ENCODE measurements at places on chromosomes 12 and 14. TPM values are rescaled to one million over a fixed set of nuclear protein-coding genes. Genes with fewer than 3 reads are reported as not detected.

DNA sequence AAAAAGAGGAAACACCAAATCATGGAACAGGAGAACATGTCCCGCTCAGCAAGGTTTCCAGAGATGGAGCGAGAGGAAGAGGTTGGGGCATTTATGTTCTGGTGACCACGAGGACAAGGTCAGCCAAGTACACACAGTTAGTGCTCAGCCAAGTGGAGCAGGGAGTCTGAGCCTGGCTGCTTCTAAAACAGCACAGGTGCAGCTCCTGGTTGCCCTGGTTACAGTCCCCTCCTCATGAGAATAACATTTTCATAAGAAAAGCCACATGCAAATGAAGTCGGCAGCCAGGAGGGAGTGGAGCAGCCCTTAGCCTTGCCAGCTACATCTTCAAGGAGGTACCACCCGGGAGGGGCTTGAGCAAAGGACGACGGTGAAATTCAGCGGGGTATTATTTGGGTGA, 81.8 kb downstream of the NOS1 start:
- DNase-seq = no peak

DNA sequence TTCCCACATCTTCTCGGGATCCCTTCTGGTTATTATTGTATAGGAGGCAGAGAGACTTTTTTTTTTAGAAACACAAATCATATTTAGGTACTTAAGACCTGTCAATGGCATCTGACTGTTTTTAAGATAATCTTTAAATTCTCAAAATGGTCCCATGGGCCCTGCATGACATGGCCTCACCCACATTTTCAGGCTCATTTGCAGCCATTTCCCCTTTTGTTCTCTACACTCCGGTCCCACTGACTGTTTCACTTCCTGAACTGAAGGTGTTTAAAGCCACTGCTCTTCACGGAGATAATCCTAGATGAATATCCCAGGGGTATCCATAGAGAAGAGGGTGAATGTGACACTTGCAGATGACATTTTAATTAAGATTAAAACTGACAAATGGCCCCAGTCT, 12.3 kb upstream of the C12orf71 start:
- DNase-seq = no peak

NID2 gene
- polyA plus RNA-seq = 105 TPM

GRCh38 chr12:100229036-100229635, 28.5 kb downstream of the ACTR6 start:
- no peak for DNase-seq

GRCh38 chr14:33964599-33965317, 13.9 kb upstream of the EGLN3 start:
- no peak for DNase-seq

- no peak for DNase-seq
These were observed 6.7 kb upstream of the KRT75 start for GRCh38 chr12:52440821-52441319.

RNF212B gene
- polyA plus RNA-seq = not detected

- no peak for DNase-seq
These were observed 127.4 kb downstream of the CCER1 start for GRCh38 chr12:90827567-90827966.

DNA sequence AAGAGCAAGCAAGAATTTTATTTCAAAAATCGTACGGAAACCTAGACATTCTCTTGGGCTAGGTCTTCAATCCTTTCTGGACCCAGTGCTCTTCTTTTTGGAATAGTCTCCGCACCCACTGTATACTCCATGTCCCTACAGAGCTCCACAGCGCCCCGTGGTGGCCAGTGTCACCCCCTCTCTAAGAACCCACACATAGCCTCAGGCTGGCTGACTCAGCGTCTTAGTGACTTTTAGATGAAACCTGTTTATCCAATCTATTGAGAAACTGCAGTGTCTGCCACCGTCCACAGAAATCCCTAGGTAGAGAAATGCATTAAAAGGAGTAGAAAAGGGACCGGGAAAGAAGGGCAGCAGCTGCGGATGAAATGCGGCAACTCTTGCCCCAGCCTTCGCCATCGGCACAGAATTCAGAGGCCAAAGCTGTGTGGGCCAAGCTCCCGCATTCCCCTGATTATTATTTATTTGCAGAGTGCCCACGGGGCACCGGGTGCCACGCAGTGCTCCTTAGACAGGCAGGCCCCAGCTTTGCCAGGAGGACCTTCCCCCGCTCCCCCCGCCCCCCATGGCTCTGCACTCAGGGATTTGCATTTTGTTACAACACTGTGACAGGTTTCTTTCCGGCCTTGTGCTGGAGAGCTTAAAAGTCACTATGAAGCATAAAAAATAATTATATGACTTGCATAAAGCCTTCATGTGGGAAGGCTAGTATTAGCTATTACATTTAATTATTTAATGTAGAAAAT, 170.1 kb upstream of the FKBP4 start:
- no peak for DNase-seq

SMOC1 gene
- 5.8 TPM for polyA plus RNA-seq

BORCS5 gene
- 6.1 TPM for polyA plus RNA-seq

CCDC177 gene
- not detected for polyA plus RNA-seq

ATF1 gene
- 51.8 TPM for polyA plus RNA-seq

GRCh38 chr12:116620124-116620491, 60.9 kb downstream of the MAP1LC3B2 start:
- no peak for DNase-seq

- no peak for DNase-seq
These were observed 149.4 kb upstream of the HIF1A start for GRCh38 chr14:61545726-61546455.

CLEC4A gene
- polyA plus RNA-seq = 2.7 TPM

- DNase-seq = no peak
These were observed 19.8 kb downstream of the ACAD10 start for GRCh38 chr12:111705672-111706071.

DNA sequence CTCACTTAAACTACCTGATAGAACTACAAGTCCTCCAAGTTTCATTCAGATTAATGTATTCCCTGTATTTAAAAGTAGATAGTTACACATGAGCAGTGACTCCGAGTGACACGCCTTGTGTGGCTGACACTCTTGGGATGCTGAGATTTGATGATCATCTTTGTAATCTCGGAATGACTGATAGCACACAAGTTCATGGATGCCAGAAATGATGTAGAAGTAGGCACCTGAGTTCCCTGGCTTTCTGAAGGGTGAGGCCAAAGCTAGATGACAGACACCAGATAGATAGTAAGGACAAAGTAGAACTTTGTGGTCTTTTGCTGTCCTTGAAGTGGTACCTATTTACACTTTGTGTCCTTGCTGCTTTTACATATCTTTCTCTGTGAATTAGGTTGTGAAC, 491.2 kb downstream of the PCNX1 start:
- DNase-seq = no peak

- DNase-seq = no peak
These were observed 393.5 kb downstream of the PCNX1 start for GRCh38 chr14:71300566-71301330.

- no peak for DNase-seq
These were observed 16.7 kb downstream of the CHGA start for GRCh38 chr14:92939699-92940098.

GRCh38 chr14:91244501-91244901, at the start of gene GPR68:
Gene GPR68 (minus strand): TSS chr14:91244704. CDS start chr14:91235050, 9,654 bp downstream.
- DNase-seq = no peak

OAS1 gene
- 2.2 TPM for polyA plus RNA-seq

- DNase-seq = no peak
These were observed 34.2 kb downstream of the NCKAP5L start for GRCh38 chr12:49794021-49794420.

DNA sequence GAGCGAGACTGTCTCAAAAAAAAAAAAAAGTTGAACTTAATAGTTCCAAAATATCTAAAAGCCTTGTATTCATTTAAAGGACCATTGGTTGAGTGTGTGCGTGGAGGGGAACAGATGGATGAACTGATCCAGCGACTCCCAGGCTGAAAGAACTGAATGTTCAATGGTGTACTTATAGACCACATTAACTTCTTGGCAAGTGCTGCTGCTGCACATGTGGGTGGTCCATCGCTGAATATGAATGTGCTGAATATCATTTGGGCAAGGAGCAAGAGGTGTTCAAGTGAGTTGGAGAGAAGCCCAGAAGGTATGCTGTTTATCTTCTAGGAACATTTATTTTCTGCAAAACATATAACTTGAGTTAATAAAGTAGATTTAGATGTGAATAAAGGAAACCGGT, 289.0 kb upstream of the RPL10L start:
- no peak for DNase-seq

DNA sequence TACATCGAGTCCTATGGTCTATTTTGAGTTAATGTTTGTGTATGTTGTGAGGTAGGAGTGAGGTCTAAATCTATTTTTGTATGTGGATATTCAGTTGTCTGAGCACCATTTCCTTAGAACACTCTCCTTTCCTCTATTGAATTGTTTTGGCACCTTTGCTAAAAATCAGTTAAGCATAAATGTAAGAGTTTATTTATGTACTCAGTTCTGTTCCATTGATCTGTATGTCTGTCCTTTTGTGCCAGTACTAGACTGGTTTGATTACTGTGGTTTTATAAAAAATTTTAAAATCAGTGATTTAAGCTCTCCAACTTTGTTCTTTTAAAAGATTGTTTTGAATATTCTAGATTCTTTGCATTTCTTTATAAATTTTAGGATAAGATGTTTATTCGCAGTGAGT, 70.1 kb upstream of the PCNX4 start:
- DNase-seq = no peak

RXYLT1 gene
- polyA plus RNA-seq = 22.8 TPM

DNA sequence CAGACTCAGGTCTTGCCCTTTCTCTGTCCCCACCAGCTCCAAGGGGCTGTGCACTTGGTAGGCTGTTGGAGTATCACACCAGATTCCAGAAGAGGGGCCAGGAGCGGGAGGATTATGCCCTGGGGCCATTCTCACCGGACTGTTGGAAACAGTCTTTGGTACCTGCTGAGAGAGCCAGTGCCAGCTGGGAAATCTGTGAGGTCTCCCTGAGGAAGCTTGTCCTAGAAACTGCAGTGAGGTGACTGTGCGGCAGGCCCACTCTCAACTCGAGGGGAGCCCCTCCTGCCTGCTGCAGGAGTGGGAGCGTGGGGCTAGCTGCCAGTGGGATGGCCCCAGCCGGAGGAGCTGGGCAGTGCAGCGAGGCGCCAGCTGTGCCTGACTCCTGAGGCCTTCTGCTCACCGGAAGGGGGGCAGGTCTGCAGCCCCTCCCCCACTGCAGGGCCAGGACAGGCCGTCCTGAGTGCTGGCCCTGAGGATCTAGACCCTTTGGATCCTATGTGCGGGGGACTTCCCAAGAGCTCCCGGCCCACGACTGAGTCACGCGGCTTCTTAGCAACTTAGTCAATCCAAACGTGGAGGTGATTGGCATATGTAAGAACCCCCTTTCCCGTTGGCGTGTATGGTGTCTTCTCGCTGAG, 295.2 kb downstream of the CACNA1C start:
- no peak for DNase-seq

FGF23 gene
- not detected for polyA plus RNA-seq

- no peak for DNase-seq
These were observed 27.5 kb upstream of the GSG1 start for GRCh38 chr12:13130981-13131380.

Data from muscle of arm (tissue), 14 donors.